Activated naive CD8-positive, alpha-beta T cell treated with anti-CD3 and anti-CD28 coated beads, Interleukin-2, amount 10 ng/mL, durations not matched to agents 7 days and 5 days (primary cell): ENCODE measurements at places on chromosomes 4 and X. TPM values are rescaled to one million over a fixed set of nuclear protein-coding genes. Genes with fewer than 3 reads are reported as not detected.

- no peak for DNase-seq
Observed at GRCh38 chr4:76342191-76342590, 35.7 kb downstream of the STBD1 start.

GRCh38 chrX:10173331-10173900 is 16.6 kb downstream of the CLCN4 start:
- DNase-seq = no peak

TMEM150C gene
- not detected for total RNA-seq

GYG2 gene
- total RNA-seq = not detected

DNA sequence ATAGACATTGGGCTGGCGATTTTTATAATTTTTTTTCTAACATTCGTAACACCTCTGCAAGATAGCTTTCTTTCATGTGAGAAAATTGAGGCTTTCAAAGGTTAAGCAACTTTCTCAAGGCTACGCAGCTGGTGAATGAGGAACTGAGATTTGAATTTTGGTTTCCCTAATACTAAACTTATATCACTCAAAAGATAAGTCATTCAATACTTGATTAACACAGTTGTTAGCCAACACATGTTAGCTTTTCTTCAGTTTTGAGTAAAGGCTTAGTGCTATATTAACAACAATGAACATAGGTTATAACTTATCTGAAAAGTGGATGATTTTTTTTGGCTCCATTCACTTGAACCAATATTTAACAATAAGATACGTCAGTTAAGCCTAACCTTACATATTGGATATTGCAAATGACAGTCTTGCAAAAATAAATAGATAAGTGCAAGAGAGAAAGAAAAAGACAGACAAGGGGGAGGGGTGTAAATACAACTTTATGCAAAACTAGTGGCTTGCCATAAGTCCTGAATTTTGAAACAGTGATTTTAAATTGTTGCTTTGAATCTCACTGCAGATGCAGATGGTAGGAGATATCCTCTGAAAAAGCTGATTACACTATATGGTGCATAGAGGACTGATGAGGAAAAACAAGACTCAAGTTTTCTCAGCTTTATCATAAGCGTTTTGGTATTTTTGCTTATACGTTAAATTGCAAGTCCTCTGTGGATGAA is 11.1 kb upstream of the GPM6A start:
- DNase-seq = no peak
